Left hindlimb (tissue), 1 donor: ENCODE measurements at places on chromosomes 5 and 9.

- no peak for DNase-seq
Observed at GRCh38 chr5:160657068-160657507, 194.9 kb downstream of the ATP10B start.

- DNase-seq, result no peak
Observed at GRCh38 chr9:136122425-136123383, 4.0 kb upstream of the TMEM250 start.

DNA sequence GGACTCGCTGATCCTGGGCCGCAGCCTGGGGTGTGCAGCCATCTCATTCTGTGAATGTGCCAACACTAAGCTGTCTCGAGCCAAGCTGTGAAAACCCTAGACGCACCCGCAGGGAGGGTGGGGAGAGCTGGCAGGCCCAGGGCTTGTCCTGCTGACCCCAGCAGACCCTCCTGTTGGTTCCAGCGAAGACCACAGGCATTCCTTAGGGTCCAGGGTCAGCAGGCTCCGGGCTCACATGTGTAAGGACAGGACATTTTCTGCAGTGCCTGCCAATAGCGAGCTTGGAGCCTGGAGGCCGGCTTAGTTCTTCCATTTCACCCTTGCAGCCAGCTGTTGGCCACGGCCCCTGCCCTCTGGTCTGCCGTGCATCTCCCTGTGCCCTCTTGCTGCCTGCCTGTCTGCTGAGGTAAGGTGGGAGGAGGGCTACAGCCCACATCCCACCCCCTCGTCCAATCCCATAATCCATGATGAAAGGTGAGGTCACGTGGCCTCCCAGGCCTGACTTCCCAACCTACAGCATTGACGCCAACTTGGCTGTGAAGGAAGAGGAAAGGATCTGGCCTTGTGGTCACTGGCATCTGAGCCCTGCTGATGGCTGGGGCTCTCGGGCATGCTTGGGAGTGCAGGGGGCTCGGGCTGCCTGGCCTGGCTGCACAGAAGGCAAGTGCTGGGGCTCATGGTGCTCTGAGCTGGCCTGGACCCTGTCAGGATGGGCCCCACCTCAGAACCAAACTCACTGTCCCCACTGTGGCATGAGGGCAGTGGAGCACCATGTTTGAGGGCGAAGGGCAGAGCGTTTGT is 19.9 kb downstream of the PTGES2 start:
- no peak for DNase-seq

- no peak for DNase-seq
Observed at GRCh38 chr9:23554686-23555085, 271.4 kb downstream of the ELAVL2 start.

DNA sequence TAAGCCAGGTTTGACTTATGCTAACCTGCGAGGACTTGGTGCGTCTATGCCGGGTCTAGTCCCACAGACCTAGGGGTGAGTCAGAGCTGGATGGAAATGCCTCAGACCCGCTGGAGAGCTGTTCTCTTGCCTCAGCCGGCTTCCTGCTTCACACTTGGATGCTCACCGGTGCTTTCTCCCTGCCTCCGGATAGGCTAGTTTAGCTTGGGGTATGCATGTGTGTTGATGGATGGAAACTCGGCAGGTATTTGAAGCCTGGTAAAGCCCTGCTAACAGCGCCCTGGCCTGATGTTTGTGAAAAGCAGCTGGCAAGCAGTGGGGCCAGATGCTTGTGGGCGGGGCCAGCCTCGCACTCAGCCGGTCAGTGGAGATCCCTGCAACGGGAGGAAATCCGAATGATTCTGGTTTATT is 29.3 kb downstream of the PRRC2B start:
- peak; percentile 69 for DNase-seq

GRCh38 chr5:153893817-153894216 is 144.9 kb downstream of the FAM114A2 start:
- no peak for DNase-seq
